ENCODE measurements at places on chromosomes 11 and 22. TPM values are rescaled to one million over a fixed set of nuclear protein-coding genes. Genes with fewer than 3 reads are reported as not detected.
A peak's percentile ranks its signal among the peaks of the same experiment; 100 is the strongest.

GRCh38 chr22:47101321-47101885 is 339.0 kb downstream of the TBC1D22A start:
- no peak for DNase-seq

OR4D5 gene
- total RNA-seq, result not detected

- no peak for DNase-seq
These were observed 76.6 kb upstream of the AKIP1 start for GRCh38 chr11:8834379-8834778.

GRCh38 chr22:26845021-26845743 is 187.8 kb downstream of the MIAT start:
- no peak for DNase-seq

DNA sequence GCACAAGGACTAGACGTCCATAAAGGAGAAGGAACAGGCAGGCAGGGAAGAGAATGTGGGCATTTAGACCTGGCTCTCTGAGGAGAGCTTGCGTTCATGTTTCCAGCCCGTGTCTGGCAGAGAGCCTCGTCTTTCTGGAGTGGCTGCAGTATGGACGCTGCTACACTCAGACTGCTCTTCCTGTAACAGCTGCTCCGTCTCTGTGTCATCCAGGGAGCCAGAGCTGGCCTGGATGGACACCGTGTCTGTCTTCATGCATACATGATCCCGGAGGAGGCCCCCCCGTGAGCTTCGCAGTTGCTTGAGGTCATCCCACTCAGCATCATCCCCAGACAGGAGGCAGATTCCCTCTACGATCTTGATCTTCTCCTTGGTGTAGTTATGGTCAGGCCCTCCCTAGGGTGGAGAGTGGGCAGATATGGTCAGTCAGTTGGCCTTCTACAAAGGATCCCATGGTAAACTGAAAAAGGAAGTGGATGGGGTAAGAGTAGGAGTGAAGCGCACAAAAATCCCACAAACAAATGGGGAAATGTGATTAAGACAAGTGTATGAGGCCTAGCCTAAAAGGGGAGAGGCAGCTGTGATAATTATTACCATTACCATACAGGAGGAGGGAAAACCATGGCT is 13.0 kb upstream of the CKAP5 start:
- no peak for DNase-seq

SMTNL1 gene
- total RNA-seq, result not detected

DNA sequence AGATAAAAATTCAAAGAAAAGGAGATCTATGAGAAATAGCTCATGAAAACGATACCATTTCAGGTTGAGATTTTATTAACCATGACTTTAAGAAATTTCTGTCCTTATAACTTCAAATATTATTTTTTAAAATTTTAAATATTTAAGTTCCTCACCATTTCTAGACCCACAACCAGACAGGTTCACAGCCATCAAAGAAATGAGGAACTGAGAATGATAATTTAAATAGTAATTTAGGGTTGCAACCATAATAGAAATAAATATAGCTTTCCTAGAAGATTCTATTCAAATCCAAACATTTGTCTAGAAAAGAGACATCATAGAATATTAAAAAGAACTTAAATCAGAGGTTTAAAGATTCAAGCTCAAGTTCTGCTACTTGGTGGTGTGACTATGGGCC is 5.9 kb upstream of the VWA5A start:
- DNase-seq, result no peak

GRCh38 chr22:27242917-27243589 is 558.5 kb downstream of the MN1 start:
- DNase-seq, result no peak

- DNase-seq, result no peak
These were observed 518.4 kb downstream of the SOX6 start for GRCh38 chr11:15837901-15838489.

DDX25 gene
- not detected for total RNA-seq

- no peak for DNase-seq
These were observed 6.4 kb downstream of the TP53I11 start for GRCh38 chr11:44944181-44944852.

LDHAL6A gene
- not detected for total RNA-seq

- no peak for DNase-seq
These were observed 58.3 kb downstream of the AAMDC start for GRCh38 chr11:77879218-77879617.

OR51I1 gene
- not detected for total RNA-seq

GRCh38 chr11:74689666-74690065 is 41.6 kb downstream of the CHRDL2 start:
- DNase-seq, result no peak

DNA sequence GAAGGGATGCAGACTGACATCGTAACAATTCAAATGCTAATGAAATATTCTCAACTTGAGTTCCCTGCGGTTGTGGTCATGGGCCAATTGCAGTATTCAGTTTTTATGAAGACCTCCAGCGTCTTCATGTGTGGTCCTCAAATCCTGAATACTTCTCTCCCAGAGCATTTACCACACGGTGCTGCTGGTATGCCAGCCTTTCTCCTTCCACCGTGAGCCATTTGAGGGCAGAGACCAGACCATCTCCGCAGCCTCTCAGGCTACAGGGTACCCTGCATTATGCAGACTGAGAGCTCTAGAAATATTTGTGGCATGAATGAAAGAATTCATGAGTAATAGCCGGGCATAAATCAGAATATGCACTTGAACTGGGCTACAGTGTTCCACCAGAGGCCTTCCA is 289.7 kb downstream of the ST3GAL4 start:
- DNase-seq, result no peak

DNA sequence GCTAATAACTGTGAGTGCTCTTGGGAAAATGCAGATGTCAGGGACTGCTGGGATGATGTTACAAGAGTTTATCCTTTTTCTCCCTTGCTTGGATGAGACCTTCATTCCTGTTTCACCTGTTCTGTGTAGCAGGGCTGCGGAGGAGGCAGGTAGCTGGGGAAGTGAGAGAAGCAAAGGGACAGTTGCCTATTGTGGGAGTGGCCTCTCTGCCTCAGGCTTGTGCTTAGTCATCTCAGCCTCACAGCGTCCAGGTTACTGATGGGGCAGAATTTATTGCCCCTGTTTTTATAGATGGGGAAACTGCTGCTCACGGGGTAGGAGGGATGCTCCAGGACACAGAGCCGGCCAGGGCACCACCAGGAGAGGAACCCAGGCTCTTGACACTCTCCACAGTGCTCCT is 1.7 kb downstream of the STX3 start:
- no peak for DNase-seq

GRCh38 chr11:35158701-35159510 is 19.9 kb downstream of the CD44 start:
- DNase-seq, result no peak

GRCh38 chr22:34534101-34534500 is 531.9 kb upstream of the ISX start:
- peak; percentile 10 for DNase-seq

OR10W1 gene
- total RNA-seq, result not detected

- DNase-seq, result no peak
These were observed 11.4 kb upstream of the ADSL start for GRCh38 chr22:40334899-40335298.

BTG4 gene
- not detected for total RNA-seq

TMA7B gene
- total RNA-seq, result 0.96 TPM

DNA sequence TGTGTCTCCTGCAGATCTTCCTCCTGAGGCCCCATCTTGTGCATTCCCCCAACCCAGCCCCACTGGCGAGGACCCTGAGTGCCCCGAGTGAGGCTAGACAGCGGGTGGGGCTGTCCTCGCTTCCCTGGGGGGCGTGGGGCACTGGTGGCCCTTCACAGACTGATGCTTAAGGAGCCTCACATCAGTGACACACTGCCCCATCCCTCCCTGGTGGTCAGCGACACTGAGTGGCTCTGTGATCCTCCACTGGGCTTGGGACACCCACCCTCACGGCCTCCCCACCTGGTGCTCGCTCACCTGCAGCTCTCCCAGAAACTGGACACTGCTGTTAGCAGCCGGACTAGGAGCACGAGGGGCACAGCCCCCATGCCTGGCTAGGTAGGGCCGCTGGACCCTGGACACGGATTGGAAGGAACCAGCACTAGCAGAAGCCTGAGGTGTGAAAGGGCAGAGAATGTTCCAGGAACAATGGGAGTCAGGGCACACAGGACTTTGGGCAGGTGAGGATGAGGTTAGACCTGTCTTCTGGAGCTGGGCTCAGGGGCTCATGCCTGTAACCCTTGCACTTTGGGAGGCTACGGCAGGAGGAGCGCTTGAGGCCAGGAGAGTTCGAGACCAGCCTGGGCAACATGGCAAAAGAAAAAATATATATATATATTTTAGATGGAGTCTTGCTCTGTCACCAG is 23.2 kb upstream of the TXNRD2 start:
- DNase-seq, result no peak

ART5 gene
- not detected for total RNA-seq

DNA sequence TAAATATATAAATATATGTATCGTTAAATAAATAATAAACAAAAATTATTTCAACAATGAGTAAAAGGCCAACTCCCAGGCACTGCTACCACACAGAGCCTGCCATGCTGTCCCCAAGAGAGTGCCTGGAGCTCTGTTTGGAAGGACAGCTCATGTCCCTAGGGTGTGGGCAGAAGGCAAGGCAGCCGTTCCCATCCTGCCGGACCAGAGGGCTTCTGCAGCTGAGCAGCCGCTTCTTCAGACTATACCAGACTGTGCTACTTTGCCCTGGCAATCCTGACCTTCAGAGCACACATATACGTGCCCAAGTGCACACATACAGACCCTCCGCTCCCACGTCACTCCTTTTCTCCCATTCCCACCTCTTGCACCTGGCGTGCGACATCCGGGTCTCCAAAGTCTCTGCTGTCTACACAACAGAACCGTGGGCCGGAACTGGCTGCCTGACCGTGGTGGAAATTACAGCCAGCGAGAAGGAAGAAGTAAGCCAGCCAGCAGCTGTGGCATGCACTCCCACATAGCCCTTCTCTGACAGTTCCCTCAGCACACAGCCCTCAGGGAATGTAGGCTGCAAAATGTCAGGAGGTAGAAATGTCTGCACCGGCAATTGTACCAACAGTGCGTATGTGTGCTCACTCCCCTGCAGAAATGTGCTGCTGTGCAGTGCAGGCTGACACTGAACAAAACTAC is 24.0 kb downstream of the PAX6 start:
- peak; percentile 39 for DNase-seq

YIF1A gene
- total RNA-seq, result 108 TPM

GRCh38 chr11:22432291-22433093 is 94.3 kb downstream of the SLC17A6 start:
- no peak for DNase-seq
